ENCODE measurements at places on chromosomes 2 and 18.

- no peak for DNase-seq
Measured at GRCh38 chr18:22742409-22742808, 190.7 kb upstream of the RBBP8 start.

DNA sequence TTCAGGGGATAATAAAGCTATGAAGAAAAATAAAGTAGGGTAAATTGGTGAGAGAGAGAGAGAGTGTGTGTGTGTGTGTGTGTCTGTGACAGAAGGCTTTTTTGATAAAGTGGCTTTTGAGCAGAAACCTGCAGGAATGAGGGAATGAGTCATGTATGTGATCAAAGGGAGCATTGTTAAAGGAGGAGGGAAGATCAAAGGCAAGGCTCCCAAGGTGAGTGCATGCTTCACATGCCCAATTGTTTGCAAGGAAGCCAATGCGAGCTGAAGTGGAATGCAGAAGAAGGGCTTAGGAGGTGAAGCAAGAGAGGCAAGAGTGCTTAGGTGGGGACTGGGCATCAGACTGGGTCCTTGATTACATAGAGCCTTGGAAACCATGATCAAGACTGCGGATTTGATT lies 96.8 kb downstream of the DNAH6 start:
- DNase-seq: no peak

DNA sequence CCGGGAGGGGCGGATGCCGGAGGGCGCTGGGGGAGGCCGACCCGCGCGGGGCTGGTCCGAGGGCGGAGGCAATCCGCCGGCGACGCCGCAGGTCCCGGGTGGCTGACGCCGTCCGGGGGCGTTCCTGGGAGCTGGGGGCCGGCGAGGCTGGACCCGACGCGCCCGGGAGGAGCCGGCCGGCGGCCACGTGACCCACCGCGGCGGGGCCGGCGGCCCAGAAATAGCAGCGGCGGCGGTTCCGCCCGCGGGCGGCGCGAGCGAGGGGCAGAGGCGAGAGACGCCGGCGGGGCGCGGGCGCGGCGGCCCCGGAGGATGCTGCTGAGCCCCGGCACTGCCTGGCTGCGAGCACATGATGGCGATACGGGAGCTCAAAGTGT lies at the start of gene RAB31:
TSS of gene RAB31 (plus strand) at position 245 of the 377 bp plus-strand sequence. CDS start at position 350, 105 bp downstream.
- DNase-seq: no peak

- no peak for DNase-seq
Measured at GRCh38 chr2:43692428-43692994, 16.3 kb upstream of the C1GALT1C1L start.

DNA sequence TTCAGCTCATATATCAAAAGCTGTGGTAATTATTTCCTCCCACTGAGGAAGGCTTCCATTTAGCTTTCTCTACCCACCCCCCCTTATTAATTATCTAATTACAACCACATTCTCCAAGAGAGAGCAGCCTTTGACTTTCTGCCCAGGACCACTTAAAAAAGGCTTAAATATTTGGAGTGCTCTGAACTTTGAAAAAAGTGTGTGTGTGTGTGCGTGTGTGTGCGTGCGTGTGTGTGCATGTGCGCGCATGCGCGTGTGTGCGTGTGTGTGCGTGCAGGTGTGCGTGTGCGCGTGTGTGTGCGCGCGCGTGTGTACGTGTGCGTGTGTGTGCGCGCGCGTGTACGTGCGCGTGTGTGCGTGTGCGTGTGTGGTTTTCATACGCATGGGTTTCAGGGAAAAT lies 57.8 kb downstream of the TWIST2 start:
- DNase-seq: no peak

DNA sequence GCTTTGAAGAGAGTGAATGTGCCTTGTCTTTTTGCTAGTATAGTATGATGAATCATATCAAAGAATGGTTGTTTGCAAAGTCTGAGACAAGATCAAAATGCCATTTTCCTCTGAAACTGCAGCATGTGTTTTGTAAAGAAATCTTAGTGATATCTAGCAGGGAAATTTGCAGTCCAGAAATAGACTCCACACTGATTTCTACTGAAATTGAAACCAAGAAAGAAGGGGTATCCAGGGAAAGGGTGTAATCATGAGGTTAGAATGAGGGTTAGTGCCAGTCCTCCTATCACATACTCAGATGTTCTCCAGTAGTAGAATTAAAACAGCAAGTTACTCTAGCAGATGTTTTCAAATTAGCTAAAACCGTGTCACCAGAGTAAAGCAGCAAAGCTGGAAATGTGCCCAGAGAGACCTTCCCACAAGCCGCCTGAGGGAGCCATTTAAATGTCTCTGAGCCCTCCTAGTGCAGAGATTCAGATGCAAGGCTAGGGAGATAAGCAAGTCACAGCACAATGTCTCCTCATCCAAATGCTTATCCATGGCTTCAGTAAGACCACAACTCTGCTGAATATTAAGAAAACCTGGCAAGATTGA lies 4.9 kb downstream of the DLGAP1 start:
- DNase-seq: no peak

- no peak for DNase-seq
Measured at GRCh38 chr2:28716265-28716865, 35.3 kb upstream of the PPP1CB start.

GRCh38 chr2:189854187-189854586 lies 69.9 kb downstream of the PMS1 start:
- no peak for DNase-seq

DNA sequence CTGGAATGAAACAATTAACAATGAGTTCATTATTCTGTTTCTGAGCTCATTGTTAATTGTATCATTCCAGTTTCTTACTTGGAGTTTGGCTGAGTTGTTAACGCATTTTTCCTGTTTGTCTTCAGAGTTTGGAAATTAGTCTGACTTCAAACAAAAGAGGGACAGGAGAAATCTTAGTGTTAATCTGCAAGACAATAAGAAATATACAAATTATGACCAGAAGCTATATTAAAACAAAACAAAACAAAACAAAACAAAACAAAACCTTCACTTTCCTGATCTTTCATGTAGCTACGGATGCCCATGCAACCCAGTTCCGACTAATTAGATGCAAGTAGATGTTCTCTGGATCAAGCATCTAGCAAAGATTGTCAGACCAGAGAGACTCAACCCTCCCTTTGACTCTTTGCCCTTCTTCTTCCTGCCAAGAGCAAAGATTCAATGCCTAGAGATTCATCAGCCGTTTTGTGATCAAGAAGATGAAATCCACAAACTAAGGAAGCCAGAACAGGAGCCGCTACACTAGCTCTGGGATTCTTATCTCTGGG lies 686.2 kb upstream of the FSHR start:
- DNase-seq: no peak

DNA sequence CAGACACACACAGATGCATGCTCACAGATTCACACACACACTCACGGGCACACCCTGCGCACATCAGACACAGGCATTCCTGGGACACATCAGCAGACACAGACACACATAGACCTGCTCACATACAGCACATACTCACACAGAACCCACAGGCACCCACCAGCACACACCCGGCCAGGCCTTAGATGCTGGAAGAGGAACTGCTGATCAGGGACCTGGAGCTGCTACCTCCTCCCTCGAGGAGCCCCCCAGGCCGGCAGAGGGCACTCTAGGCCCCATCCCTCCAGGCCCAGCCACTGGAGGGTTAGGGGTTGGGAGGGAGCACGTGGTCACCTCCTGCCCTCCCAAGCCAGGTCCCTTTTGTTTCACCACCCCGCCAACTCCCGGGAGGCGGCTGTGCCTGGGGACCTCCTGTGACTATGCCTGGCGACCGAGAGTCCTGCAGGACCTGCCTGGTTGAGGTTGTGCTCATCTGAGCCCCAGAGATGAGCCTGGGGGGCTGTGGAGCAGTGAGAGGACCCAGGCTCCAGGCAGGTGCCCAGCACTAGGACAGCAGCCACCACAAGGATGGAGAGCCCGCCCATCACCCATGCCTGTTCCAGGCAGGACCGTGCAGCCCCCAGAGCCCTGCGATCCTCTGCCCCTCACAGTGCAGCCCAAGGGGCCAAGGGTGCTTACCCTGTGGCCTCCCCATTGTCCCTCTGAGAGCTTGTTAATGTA lies 21.0 kb upstream of the PTMA start:
- peak; percentile 57 for DNase-seq

DNA sequence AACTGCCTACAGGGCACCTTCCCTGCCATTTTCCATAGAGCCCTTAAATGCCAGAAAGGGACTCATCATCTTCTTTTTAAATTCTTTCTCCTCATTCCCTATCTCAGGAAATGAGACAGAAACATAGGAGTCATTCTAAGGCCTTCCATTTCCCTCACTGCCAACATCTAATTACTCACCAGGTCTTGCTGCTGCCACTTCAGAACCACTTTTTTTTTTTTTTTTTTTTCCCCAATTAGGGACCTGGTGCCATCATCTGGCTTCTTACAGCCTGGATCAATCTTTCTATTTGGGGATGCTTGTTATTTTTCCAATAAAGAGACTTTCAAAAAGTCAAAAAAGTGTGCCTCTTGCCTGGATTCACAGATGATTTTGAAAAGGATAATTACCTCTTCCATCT lies 373.4 kb downstream of the LPIN1 start:
- DNase-seq: no peak

DNA sequence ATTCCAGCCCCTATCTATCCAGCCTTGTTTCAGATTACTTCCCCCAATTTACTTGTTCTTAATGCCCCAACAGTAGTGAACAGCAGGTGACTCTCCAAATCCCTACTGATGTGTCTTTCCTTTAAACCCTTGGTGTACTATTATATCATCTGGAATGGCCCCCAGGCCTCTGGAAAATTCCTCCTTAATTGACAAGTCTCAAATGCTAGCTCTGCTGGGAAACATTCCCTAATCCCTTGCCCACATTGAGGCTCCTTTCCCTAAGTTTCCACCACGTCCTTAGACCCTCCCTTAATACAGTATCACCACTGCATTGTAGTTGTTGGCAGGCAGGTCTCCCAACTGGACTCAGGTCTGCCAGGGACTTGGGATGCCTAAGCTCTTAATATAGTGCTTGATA lies 41.0 kb downstream of the MYO3B start:
- DNase-seq: no peak

GRCh38 chr2:137888845-137889244 lies 75.4 kb upstream of the HNMT start:
- no peak for DNase-seq

GRCh38 chr2:188940171-188940570 lies 34.0 kb upstream of the COL3A1 start:
- DNase-seq: no peak

DNA sequence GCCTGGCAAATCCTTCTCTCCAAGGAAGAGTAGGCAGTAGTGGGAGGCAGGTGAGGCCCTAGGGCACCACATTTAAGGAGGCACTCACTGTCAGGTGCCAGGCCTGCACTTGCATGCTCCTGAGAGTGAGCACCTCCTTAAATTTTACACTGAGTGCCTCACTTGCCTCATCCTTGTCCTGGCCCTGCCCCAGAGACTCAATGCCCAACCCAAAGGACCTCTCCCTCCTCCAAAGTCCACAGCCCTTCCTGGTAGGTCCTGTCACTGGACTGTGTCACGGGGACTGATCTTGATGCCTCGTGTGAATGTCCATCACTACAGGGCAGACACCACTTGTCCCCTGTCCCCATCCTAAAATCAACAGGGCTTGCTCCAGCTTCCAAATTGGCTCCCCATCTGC lies 235.6 kb downstream of the ZBTB7C start:
- no peak for DNase-seq

- DNase-seq: no peak
Measured at GRCh38 chr2:177622521-177622920, 229.9 kb downstream of the AGPS start.

DNA sequence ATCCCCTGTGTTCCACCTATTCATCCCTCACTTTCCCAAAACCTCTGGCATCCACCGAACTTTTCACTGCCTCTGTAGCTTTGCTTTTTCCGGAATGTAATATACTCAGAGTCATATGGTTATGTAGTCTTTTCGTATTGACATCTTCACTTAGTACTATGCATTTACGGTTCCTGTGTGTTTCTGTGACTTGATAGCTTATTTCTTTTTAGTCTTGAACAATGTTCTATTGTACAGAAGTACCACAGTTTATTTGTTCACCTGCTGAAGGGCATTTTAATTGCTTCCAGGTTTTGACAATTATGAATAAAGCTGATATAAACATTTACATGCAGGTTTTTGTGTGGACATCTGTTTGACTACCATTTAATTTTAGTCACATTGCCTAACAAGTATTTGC lies 154.7 kb upstream of the DOK6 start:
- no peak for DNase-seq

- DNase-seq: no peak
Measured at GRCh38 chr2:151840216-151841046, 12.2 kb upstream of the ARL5A start.

DNA sequence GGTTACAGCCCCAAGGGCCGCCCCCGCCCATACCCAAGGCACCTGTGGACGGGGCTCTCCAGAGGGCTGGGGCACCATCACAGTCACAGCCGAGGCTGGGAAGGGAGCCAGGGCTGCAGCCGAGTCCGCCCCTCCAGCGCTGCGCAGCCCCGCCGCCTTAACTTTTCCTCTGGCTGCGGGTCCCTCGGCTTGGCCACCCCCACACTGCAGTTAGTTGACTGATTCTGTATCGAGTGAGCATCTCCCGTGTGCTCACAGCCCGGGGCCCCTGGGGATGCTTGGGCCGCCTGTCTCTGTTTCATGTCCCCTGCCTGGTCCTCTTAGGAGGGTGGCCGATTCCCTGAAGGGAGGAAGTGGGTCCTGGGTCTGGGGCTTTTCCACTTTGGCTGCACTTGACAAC lies 33.7 kb downstream of the EMILIN2 start:
- no peak for DNase-seq

DNA sequence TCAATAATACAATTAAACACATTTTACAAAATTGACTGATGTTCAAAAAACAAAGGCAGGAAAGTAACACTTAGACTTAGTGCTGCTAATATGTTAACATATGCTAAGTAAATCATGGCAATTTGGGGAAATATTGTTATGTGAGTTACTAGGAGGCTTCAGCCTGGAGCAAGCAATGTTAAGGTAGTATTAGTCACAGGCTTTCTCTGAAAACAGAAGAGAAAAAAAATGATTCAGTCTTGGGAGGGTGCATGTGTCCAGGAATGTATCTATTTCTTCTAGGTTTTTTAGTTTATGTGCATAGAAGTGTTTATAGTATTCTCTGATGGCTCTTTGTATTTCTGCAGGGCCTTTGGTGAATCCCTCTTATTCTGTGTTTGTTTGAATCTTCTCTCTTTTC lies 345.8 kb upstream of the TFPI start:
- DNase-seq: no peak

- DNase-seq: no peak
Measured at GRCh38 chr2:54709336-54709809, 14.1 kb upstream of the EML6 start.

- DNase-seq: no peak
Measured at GRCh38 chr2:128199141-128199540, 108.1 kb downstream of the UGGT1 start.

DNA sequence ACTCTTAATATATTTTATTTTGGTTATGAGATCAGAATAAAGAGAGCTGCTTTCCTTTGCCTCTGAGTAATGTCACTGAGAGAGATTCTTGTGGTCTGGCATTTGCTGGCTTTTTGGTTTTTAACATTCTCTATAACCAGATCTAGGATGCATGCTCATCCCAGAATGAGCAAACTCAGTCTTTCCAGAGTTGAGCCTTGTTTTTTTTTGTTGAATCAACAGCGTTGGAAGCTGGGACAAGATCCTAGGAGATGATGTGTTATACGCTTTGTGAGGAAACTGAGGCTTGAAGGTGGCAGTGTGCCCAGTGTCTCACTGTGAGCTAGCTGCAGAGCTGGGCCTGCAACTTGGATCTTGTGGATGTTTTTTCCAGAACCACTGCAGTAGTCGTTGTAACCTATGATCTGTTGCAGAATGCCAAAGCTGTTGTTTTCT lies 19.5 kb downstream of the MYO1B start:
- no peak for DNase-seq

Measured in stimulated activated CD4-positive, alpha-beta T cell treated with anti-CD3 and anti-CD28 coated beads, TNF-alpha, amount 100 ng/mL, for 1 hour (primary cell).